ENCODE measurements at places on chromosomes 5 and 9. TPM values are rescaled to one million over a fixed set of nuclear protein-coding genes. Genes with fewer than 3 reads are reported as not detected.

The SARDH gene
- 5.0 TPM for total RNA-seq

The FGFR4 gene
- 0.65 TPM for total RNA-seq

The FOXD4 gene
- 0.13 TPM for total RNA-seq

The LOX gene
- total RNA-seq = 1,031 TPM

The ARSI gene
- total RNA-seq = 10.2 TPM

The PPP3R2 gene
- total RNA-seq = not detected

The LTC4S gene
- 2.3 TPM for total RNA-seq

The LECT2 gene
- total RNA-seq = not detected

The CTXN3 gene
- not detected for total RNA-seq

The SHOC1 gene
- total RNA-seq = under 0.01 TPM

The TRPM3 gene
- 4.5 TPM for total RNA-seq

The SIT1 gene
- 0.07 TPM for total RNA-seq

All from smooth muscle cell of the pulmonary artery (primary cell).